ENCODE measurements at places on chromosomes 7 and 10. TPM values are rescaled to one million over a fixed set of nuclear protein-coding genes. Genes with fewer than 3 reads are reported as not detected.
A peak's percentile ranks its signal among the peaks of the same experiment; 100 is the strongest.

DNA sequence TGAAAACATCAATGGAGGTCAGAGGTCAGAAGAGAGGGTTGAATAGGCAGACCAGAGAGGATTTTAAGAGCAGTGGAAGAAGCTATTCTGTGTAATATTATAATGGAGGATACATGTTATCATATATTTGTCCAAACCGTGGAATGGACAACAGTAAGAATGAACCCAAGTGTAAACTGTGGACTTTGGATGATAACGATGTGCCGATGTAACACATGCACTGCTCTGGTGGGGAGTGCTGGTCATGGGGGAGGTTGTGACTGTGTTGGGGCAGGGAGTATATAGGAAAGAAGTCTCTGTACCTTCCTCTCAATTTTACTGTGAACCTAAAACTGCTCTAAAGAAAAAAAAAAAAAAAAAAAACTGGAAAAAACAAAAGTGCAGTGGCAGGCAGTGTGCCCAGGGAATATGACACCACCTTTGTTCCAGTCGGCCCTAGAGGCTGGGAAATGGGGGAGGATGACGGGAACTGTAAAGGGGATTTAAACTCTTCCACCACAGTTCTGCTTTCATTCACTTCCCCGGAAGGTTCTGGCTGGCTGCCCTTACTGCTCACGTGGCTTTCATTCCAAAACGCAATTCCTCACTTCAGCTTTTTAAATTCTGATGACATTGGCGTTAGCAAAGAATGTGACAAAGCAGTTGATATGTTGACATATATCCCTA is 113.7 kb upstream of the ANKRD1 start:
- DNase-seq: peak; percentile 66

- DNase-seq: no peak
These were observed 483 bp downstream of the GDF10 start for GRCh38 chr10:47300429-47300931.

DNA sequence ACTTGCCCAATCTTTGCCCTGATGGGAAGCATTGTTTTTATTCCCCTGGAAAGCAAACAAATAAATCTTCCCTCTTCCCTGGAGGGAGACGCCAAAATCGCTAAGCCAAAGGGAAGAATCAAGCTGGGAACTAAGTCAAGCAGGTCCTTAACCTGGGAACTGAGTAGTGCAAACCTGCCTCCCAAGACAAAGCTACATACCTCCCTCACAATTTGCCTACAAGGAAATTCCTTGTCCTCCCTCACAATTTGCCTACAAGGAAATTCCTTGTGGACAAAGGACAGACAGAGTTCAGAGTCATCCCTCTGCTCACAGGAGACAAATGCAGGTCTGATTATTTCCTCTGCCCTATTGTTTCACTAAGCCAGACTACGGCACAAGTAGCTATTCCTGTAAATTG is 50.5 kb downstream of the SPOCK2 start:
- no peak for DNase-seq

GRCh38 chr10:124401633-124402032 is 17.1 kb downstream of the OAT start:
- DNase-seq: no peak

DNA sequence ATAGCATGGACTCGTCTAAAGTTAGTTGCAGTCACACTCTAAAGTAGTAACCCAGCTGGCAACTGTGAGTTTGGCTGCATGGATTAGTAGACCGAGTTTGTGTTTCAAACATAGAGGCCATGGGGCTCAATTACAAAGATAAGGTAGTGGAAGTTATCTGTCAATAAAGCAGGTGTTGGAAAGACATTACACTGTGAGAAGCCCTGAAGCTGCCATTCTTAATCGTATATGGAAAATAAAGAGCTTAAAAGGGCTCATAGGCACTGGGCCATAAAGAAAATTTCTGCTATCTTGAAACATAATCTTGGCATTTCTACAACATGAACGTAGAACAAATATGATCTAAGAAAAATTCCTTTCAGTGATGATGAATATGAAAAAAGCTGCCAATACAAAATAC is 837.7 kb downstream of the REEP3 start:
- no peak for DNase-seq

- no peak for DNase-seq
These were observed 323.0 kb downstream of the PARD3 start for GRCh38 chr10:34492081-34492480.

DNA sequence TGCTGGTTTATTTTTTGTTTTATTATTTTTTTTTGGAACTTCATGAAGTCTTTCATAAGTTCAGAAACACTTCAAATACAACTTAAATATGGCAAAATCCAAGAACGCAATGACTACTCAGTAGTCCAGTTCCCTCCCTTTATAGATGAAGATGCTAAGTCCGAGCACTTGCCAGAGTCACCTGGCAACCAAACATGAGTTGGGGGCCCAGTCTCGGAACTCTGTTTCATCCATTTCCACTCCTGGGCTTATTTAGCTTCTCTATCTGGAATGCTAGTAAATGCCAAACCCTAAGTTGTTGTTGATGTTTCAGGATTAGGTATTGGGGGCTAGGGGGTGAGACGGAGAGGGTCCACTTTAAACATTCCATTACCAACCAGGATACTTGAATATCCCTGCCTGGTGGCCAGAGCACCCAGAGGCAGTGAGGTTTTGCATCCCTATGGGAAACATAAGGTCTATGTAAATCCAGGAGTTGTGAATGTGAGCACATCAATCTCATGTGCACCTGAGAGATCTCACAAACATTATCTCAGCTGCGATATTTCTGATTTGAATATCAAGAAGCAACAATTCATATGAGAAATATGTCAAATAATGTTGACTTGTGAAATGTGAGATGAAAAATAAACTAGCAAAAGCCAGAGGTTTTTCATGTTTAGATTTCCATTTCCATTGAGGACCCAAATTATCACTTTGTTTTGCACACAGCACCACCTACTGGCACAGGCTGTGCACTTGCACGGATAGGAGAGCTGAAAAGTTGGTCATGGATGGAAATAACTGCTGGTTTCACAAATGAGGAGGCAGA is 129.3 kb downstream of the PKD1L1 start:
- peak; percentile 71 for DNase-seq

GRCh38 chr7:39647816-39648215 is 24.4 kb downstream of the RALA start:
- DNase-seq: no peak

- DNase-seq: no peak
These were observed 498.6 kb downstream of the GLRX3 start for GRCh38 chr10:130634816-130635215.

HOXA7 gene
- 15.6 TPM for total RNA-seq

PLEKHS1 gene
- total RNA-seq: not detected

CDK1 gene
- total RNA-seq: 70.1 TPM

REPIN1 gene
- 140 TPM for total RNA-seq
